ENCODE measurements at places on chromosomes 5 and 9. TPM values are rescaled to one million over a fixed set of nuclear protein-coding genes. Genes with fewer than 3 reads are reported as not detected.

The NFIB gene
- total RNA-seq, result 14.1 TPM

GRCh38 chr5:179805529-179806249 is 977 bp downstream of the MGAT4B start:
- H3K27ac ChIP-seq, result no peak overlapping the region
- no peaks in the 10 kb centered on the region for H3K27me3 ChIP-seq
- H3K4me1 ChIP-seq, result peaks cover 2% of the 10 kb centered on the region
- peak; percentile 77 for DNase-seq
- H3K4me3 ChIP-seq, result peak overlapping the region; percentile 78

DNA sequence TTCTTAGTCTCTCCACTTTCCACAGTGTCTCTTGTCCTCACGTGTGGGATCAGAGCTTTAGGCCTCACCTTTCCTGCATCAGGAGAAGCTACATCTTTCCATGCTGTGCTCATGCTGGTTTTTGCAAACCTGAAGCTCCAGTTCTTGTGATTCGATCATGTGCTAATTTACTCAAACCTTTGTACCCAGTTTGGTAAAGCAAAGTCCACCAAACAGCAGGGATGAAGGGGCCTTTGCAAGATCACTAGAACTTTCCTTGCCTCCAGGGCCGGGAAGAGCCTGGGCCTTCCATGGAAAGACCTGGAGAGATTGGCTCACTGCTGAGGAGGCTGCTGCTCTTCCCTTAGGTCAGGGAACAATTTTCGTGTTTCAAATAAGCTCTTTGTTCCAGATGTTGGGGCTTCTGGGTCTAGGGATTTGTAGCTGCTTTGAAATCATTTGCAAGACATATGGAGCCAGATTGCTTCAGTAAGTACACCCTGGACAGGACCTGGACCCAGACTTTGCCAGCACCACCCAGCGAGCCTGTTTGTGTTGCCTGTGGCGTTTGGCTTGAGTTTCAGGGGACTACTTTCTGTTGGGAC is 18.7 kb upstream of the SPATA31E1 start:
- no peaks in the 10 kb centered on the region for H3K27me3 ChIP-seq
- no peaks in the 10 kb centered on the region for H3K4me1 ChIP-seq
- no peak overlapping the region for H3K4me3 ChIP-seq
- H3K36me3 ChIP-seq, result no peaks in the 10 kb centered on the region
- peak; percentile 15 for DNase-seq
- no peak overlapping the region for H3K27ac ChIP-seq

- H3K4me3 ChIP-seq, result no peak overlapping the region
- H3K27me3 ChIP-seq, result peaks cover 97% of the 10 kb centered on the region
- H3K27ac ChIP-seq, result no peak overlapping the region
- H3K4me1 ChIP-seq, result no peaks in the 10 kb centered on the region
- H3K36me3 ChIP-seq, result no peaks in the 10 kb centered on the region
- no peak for DNase-seq
Measured at GRCh38 chr5:14135621-14136020, 7.5 kb upstream of the TRIO start.

DNA sequence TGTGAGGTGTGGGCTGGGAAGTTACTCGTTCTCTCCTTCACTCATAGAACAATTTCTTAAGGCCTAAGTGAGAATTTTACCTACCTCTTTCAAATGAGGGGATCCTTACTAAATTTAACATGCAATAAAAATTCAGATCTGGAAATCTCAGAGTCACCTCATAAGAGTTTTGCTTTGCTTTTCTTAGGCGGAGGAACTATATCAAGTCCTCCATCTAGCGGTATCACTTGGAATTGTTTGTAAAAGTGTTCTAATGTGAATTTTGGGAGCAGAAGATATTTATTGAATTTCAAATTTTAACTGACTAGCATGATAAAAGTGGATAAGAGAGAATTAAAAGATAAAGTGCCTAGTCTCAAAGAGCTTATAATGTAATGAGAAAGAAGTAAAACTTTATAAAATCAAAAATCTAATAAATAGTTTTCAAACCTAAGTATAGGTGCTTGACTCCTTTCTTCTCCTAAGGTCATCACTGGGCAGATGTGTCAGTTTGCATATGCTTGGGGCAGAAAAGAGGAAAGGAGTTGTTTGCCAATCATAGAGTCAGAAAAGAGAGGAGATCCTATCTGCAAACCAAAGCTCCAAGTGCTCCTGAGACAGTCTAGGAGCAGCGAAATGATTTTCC is 145.7 kb upstream of the DAB2 start:
- H3K27me3 ChIP-seq, result no peaks in the 10 kb centered on the region
- no peak overlapping the region for H3K27ac ChIP-seq
- no peak overlapping the region for H3K4me3 ChIP-seq
- H3K4me1 ChIP-seq, result no peaks in the 10 kb centered on the region
- no peaks in the 10 kb centered on the region for H3K36me3 ChIP-seq
- DNase-seq, result no peak

DNA sequence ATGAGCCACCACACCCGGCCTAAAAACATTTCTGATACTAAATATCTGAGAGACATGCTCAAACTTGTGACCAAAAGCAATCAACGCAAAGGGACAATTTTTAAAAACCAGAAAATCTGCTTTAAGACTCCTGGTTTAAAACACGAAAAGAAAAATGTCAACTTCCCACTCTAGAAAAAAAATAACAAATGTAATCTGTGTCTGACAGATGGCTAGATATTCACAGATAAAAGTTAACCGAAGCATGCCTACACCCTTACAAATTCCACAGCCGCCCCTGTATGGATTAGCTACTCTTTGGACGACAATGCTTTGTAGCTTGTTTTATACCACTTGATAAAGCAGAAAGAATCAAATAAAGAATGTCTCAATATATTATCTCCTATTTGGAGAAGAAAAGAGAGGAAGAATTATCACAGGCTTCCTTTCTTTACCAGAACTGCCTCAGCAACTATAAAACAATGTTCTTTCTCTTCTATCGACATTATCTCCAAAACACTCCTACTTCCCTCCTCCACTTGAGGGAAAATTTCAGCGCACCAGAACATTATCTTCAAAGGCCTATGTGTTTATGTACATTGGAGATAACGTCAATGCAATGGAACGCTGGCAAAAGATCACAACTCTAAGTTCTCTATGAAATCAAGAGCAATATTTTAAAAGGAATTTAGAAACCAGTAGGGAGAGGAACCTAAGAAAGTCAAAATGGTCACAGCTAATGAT is 26.2 kb downstream of the CEMIP2 start:
- H3K27ac ChIP-seq, result no peak overlapping the region
- peaks cover 36% of the 10 kb centered on the region for H3K36me3 ChIP-seq
- no peak overlapping the region for H3K4me3 ChIP-seq
- H3K27me3 ChIP-seq, result no peaks in the 10 kb centered on the region
- H3K4me1 ChIP-seq, result peaks cover 4% of the 10 kb centered on the region

- no peaks in the 10 kb centered on the region for H3K4me1 ChIP-seq
- no peak for DNase-seq
- H3K4me3 ChIP-seq, result no peak overlapping the region
- H3K36me3 ChIP-seq, result no peaks in the 10 kb centered on the region
Measured at GRCh38 chr5:80288177-80288576, 31.6 kb upstream of the SPZ1 start.

GRCh38 chr5:160297004-160297403 is 15.4 kb downstream of the CCNJL start:
- H3K4me1 ChIP-seq, result peaks cover 6% of the 10 kb centered on the region
- H3K36me3 ChIP-seq, result no peaks in the 10 kb centered on the region
- H3K4me3 ChIP-seq, result no peak overlapping the region
- H3K27me3 ChIP-seq, result no peaks in the 10 kb centered on the region
- DNase-seq, result no peak

- DNase-seq, result no peak
- no peaks in the 10 kb centered on the region for H3K4me1 ChIP-seq
- no peak overlapping the region for H3K27ac ChIP-seq
- no peaks in the 10 kb centered on the region for H3K27me3 ChIP-seq
Measured at GRCh38 chr5:107630184-107630583, 40.6 kb downstream of the EFNA5 start.
